GM23248 (cell line): ENCODE measurements at places on chromosomes 7 and 10. TPM values are rescaled to one million over a fixed set of nuclear protein-coding genes. Genes with fewer than 3 reads are reported as not detected.
A peak's percentile ranks its signal among the peaks of the same experiment; 100 is the strongest.

- H3K36me3 ChIP-seq, result no peaks in the 10 kb centered on the region
- DNase-seq, result no peak
- H3K4me3 ChIP-seq, result no peak overlapping the region
Measured at GRCh38 chr10:78712147-78712546, 356.6 kb upstream of the ZMIZ1 start.

DNA sequence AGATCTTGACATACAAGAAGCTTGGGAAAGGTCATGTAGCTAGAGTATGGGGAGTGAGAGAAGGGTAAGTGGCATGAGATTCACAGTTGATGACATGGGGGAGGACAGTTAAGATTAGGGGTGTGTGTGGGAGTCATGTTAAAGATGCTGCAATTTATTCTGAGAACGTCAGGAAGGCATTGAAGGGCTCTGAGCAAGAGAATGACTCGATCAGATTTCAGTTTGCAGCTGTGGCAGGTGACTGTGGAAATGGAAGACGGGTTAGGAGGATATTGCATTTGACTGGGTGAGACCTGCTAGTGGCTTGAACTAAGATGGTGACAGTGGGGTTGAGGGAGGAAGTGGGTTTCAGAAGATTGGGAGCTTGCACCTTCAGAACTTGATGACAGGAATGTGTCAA lies 5.6 kb downstream of the CDC123 start:
- H3K4me3 ChIP-seq, result no peak overlapping the region
- peaks cover 14% of the 10 kb centered on the region for H3K36me3 ChIP-seq
- H3K27me3 ChIP-seq, result no peaks in the 10 kb centered on the region
- peaks cover 16% of the 10 kb centered on the region for H3K4me1 ChIP-seq
- peak; percentile 8 for DNase-seq

DNA sequence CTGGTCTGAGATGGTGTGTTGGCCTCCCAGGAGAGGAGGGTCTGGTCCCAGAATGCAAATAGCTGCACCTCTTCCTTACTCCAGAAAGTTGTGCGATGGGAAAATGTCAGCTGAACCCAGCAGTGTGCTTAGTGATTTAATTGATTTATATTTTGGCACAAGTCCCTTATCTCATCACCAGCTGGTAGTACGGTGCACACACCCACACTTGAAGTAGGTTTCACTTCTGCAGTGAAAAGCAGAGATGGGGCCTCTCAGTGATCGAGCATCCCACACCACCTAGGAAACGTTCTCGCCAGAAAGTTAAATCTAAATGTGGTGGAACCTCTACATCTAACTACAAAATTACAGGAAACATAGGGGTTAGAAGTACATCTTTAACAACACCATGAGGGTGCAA lies 80.4 kb downstream of the UBE3C start:
- no peaks in the 10 kb centered on the region for H3K4me1 ChIP-seq
- H3K27me3 ChIP-seq, result no peaks in the 10 kb centered on the region
- H3K4me3 ChIP-seq, result no peak overlapping the region
- peaks cover 21% of the 10 kb centered on the region for H3K36me3 ChIP-seq

GRCh38 chr10:66852811-66853210 lies 73.0 kb upstream of the LRRTM3 start:
- H3K27me3 ChIP-seq, result no peaks in the 10 kb centered on the region
- no peak overlapping the region for H3K27ac ChIP-seq
- no peaks in the 10 kb centered on the region for H3K4me1 ChIP-seq
- no peaks in the 10 kb centered on the region for H3K36me3 ChIP-seq

- peak; percentile 7 for DNase-seq
- H3K4me3 ChIP-seq, result no peak overlapping the region
- no peak overlapping the region for H3K27ac ChIP-seq
- peaks cover 6% of the 10 kb centered on the region for H3K4me1 ChIP-seq
- no peaks in the 10 kb centered on the region for H3K36me3 ChIP-seq
- peaks cover 24% of the 10 kb centered on the region for H3K27me3 ChIP-seq
Measured at GRCh38 chr10:49385939-49386922, 9.7 kb downstream of the DRGX start.

GRCh38 chr7:120862987-120863590 lies 5.1 kb upstream of the TSPAN12 start:
- H3K4me1 ChIP-seq, result no peaks in the 10 kb centered on the region
- H3K4me3 ChIP-seq, result no peak overlapping the region
- DNase-seq, result no peak
- H3K27me3 ChIP-seq, result peaks cover 35% of the 10 kb centered on the region; the same call in 1 of the 2 replicates
- no peak overlapping the region for H3K27ac ChIP-seq

GRCh38 chr10:9097206-9097990 lies 1042.9 kb downstream of the GATA3 start:
- H3K36me3 ChIP-seq, result no peaks in the 10 kb centered on the region
- H3K4me3 ChIP-seq, result no peak overlapping the region
- H3K4me1 ChIP-seq, result no peaks in the 10 kb centered on the region
- no peak for DNase-seq
- H3K27me3 ChIP-seq, result no peaks in the 10 kb centered on the region

DNA sequence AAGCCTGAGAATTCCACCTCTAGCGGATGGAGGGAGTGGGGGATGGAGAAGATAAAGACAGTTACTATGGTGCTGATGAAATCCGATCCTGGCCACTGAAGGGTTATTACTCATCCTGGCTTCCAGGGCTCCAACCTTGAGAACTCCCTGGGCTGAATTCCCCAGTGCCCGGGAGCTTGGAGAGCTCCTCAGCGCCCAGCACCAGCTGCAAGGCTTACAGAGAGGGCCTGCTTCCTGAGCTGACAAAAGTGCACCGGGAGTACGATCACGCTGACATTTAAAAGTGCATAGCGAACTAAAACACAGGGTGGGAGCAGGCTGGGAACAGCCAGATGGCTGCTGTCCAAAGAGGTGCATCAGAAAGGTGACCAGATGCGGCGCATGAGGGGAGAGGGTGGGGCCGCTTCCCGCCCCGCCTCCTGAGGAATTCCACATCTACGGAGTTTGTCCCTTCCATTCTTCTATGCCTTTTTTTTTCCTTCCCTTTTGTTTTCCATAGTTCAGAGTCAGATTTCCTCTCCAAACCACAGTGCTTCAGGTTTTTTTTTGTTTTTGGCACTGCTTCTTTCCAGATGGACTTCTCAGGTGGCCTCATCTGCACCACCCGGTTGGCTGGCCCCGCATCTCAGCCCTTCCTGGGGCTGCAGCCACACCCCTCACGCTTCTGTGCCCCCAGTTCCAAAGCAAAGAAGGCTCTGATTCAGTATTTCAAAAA lies 62.4 kb upstream of the MKRN1 start:
- peak; percentile 94 for DNase-seq
- H3K27ac ChIP-seq, result peak overlapping the region; percentile 86
- peak overlapping the region; percentile 56 for H3K4me3 ChIP-seq

DNA sequence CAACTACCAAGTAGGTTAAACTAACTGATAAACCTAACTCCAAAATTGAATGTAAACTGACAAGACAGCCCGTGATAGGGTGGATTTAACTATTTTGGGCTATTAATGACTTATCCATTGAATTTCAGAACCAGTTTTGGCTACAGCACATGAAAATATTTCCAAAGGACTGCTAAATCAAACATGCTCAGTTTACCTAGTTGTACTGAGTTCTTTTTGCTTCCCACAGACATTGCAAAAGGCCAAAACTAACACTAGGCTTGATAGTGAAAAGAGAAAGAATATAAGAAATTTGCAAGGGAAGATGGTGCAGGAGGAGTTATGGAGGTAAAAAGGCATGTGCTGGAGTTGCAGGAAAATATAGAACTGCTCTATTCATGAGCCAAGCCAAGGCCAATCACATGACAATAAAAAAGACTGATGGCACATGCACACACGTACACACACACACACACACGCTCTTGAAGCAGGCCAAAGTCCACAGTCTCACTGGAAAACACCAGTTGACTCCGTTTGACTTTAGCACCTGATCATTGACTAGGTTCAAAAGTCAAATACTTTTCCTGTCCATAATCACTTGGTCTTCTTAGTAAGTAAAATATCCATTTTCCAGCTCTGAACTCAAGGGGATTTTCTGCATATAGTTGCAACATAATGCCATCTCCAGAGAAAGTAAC lies 76.0 kb upstream of the AGBL3 start:
- H3K27ac ChIP-seq, result peak overlapping the region; percentile 78; the same call in 1 of the 2 replicates
- no peak overlapping the region for H3K4me3 ChIP-seq
- peaks cover 31% of the 10 kb centered on the region for H3K36me3 ChIP-seq
- H3K27me3 ChIP-seq, result no peaks in the 10 kb centered on the region
- peaks cover 38% of the 10 kb centered on the region for H3K4me1 ChIP-seq

DNA sequence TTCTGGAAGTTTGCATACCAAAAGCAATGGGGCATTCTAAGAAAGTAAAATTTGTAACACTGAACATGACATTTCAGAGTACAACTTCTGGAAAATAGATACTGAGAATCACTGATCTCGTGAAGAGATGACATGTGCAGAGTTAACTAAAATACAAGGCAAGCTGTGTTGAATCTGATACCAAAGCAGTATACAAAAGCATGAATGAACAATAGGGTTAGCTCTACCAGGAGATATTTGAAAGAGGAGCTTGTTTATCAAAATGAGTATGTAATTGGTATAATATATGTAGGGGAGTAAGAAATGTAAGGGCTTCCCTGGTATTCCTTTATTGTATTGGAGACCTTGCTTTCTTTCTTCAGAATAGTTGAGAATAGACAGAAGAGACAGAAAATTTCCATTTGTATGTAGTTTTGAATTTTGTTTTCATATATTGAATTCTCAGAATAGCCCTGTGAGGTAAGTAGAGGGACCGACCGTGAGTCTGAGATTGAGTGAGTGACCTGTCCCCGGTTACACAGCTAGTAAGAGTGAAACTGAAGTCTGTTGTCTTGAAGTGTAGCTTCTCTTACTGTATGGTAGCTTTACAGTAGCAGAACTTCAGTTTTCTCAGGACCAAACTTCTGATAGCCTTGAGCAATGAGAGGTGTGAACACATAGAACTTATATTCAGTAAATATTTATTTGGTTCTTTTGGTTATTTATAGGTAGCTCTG lies 5.0 kb downstream of the HBP1 start:
- DNase-seq, result no peak
- H3K36me3 ChIP-seq, result no peaks in the 10 kb centered on the region
- no peak overlapping the region for H3K4me3 ChIP-seq
- H3K27me3 ChIP-seq, result no peaks in the 10 kb centered on the region
- no peak overlapping the region for H3K27ac ChIP-seq

DNA sequence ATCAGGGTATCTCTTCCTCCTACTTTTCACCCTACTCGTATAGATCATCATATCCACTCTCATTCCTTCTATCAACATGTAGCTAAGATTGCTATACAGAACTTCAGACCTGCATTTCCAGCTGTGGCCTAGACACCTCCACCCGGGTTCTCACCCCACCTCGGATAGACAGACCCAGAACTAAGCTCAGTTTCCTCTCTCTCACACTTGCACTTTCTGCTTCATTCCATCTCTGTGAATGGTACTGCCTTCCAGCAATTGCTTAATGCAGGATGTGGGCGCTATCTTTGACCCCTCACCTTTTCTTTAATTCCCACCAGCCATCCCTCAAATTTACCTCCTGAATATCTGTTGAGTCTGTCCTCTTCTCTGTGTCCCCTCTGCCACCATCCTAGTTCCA lies 35.7 kb downstream of the AGK start:
- H3K4me1 ChIP-seq, result peaks cover 22% of the 10 kb centered on the region
- no peaks in the 10 kb centered on the region for H3K27me3 ChIP-seq
- no peak for DNase-seq

- H3K4me1 ChIP-seq, result no peaks in the 10 kb centered on the region
- no peak overlapping the region for H3K27ac ChIP-seq
- DNase-seq, result no peak
- no peak overlapping the region for H3K4me3 ChIP-seq
- peaks cover 48% of the 10 kb centered on the region for H3K27me3 ChIP-seq
- H3K36me3 ChIP-seq, result no peaks in the 10 kb centered on the region
Measured at GRCh38 chr7:155530601-155531000, 15.8 kb downstream of the CNPY1 start.

DNA sequence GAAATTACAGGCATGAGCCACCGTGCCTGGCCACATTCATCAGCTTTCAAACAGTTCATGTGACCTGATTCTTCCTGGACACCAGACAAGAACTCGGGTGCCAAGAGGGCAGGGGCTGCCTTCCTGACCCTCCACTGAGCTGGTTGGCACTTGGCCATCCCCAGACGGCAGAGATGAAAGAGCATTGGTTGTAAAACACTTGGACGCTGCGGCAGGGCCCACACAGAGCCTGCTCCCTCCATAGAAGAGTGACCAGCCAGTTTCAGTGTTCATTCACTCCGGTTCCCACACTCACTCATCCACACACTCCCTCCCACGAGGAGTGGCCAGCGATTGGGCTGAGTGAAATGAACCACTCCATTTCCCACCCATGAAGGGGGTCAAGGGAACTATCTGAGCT lies 112.3 kb downstream of the ITGB8 start:
- DNase-seq, result no peak
- H3K4me1 ChIP-seq, result no peaks in the 10 kb centered on the region
- H3K27ac ChIP-seq, result no peak overlapping the region
- no peaks in the 10 kb centered on the region for H3K36me3 ChIP-seq
- no peak overlapping the region for H3K4me3 ChIP-seq

DNA sequence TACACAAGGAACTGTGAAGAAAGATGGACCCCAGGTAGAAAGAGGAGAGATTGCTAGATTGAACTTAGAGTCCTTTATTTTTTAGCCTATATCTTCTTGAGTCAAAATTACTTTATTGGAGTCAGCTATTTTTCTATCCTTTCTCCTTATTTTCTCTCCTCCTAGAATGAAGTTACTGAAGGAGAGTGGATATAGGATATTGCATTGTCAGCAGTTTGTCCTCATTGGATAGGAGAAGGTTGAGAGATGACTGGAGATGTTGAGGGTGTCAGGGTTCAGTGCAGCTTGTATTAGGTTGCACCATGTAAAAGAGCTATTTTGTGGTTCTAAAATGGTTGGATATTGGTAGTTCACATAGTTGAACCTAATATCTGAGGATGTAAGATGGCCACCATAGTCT lies 5.5 kb downstream of the LRMDA start:
- H3K27me3 ChIP-seq, result peaks cover 3% of the 10 kb centered on the region; the same call in 1 of the 2 replicates
- no peak overlapping the region for H3K4me3 ChIP-seq
- H3K27ac ChIP-seq, result no peak overlapping the region
- DNase-seq, result no peak
- H3K4me1 ChIP-seq, result no peaks in the 10 kb centered on the region

DNA sequence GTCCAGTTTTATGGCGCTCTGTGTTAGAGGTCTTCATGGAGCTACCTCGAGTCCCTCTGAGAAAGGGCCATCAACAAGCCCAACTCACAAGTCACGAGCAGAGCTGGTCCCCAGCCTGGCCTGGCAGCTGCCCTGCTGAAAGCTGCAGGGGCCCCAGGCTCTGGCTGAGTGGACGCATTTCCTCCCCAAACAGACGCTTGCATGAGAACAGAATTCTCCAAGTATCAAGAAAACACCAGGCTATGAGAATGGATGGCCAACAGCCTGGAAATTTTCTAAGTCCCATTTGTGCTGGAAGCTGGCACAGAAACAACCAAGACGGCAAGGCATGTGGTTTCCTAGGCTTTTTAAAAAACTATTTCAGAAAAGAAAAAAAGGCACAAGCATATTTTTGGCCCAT lies 114.8 kb downstream of the FAM53B start:
- H3K36me3 ChIP-seq, result no peaks in the 10 kb centered on the region
- H3K4me3 ChIP-seq, result no peak overlapping the region

WNT8B gene
- total RNA-seq, result not detected in 2 replicates
